Left hindlimb (tissue), 1 donor: ENCODE measurements at places on chromosomes 5 and 9.

- DNase-seq: no peak
Measured at GRCh38 chr9:137052998-137053943, 590 bp downstream of the ENTPD2 start.

DNA sequence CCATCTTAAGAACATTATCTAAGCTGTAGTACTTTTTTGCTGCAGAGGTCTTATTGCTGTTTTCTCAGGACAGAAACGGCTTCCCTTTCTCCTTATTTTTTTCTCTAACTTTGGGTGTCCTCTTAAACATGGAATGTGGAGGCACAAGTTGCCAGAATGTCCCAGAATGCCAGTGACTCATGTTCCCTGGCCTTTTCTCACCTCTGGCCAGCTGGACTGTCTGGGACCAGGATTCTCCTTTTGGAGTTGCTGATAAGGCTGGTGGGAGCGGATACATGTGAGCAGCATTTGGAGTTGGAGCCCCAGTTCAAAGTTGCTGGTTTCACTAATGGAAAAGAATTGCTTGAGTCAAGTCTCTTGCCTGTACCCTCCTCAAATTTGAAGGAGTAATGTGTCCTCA is 112.8 kb downstream of the ARHGAP26 start:
- DNase-seq: no peak

DNA sequence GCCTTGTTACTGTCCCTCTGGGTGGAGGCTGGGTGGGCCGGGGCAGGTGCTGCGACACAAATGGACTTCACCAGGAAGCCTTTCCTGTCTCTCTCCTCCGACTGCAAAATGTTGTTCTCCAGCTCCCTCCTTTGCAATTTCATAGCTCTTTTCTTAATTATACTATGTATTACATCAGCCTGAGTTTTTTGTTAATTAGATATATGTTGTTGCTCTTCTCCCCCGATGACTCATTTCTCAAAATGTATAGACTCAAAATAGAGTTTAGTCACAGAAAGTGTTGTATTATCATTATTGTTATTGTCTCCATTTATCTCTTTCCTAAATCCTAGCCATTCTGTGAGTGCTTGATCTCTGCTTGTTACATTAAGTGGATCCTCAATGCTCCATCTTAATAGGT is 122.4 kb upstream of the OSMR start:
- no peak for DNase-seq

GRCh38 chr5:130166839-130167490 is 262.7 kb downstream of the CHSY3 start:
- no peak for DNase-seq

GRCh38 chr9:69542058-69542457 is 130.1 kb downstream of the APBA1 start:
- no peak for DNase-seq

DNA sequence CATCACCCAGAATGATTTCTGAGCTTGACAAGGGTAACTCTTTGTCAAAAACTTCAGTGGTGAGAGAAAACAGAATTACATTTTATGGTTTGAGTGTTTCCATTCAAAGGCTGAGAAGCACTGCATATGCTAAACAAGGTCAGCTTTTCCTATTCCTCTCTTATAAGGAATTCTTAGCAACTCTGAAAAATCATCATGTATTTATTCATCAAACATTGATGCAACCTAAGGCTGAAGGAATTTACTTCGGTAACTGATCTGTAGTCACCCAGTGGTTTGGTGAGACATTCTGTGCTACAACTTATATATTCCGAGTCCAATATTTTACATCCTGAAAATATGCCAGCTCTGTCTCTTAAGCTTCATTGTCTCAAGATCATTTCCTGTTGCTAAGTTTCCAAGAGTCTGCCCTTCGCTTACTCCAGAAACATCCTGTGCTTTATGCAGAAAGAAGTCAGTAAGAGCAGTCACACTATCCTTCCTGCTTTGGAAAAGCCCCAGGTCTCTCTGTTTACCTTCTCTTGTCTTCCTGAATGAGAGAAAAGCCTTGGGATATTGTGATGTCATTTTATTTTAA is 176.6 kb upstream of the TBCA start:
- no peak for DNase-seq

DNA sequence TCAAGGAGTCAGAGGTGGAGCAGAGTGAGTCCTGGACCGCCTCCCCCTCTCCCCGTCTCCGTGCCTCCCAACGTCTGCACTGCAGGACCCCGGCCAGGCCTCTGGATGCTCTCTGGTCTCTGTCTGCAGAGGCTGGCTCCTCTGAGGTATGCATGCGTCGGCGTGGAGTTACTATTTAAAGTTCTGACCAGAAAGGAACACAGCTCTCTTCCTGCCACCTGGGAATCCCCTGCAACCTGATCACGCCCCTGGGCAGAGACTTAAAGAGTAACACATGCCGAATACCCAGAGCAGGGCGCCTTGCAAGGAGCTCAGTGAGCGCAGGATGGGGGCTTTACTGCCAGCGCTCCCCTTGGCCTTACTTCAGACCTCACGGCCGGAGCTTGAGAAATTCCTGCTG is 16.0 kb downstream of the ANXA6 start:
- peak; percentile 80 for DNase-seq

- DNase-seq: no peak
Measured at GRCh38 chr5:160371294-160371693, 868 bp upstream of the C1QTNF2 start.

- no peak for DNase-seq
Measured at GRCh38 chr9:78786794-78787193, 489.9 kb downstream of the PSAT1 start.

- no peak for DNase-seq
Measured at GRCh38 chr5:38596981-38597380, 40.5 kb upstream of the LIFR start.

DNA sequence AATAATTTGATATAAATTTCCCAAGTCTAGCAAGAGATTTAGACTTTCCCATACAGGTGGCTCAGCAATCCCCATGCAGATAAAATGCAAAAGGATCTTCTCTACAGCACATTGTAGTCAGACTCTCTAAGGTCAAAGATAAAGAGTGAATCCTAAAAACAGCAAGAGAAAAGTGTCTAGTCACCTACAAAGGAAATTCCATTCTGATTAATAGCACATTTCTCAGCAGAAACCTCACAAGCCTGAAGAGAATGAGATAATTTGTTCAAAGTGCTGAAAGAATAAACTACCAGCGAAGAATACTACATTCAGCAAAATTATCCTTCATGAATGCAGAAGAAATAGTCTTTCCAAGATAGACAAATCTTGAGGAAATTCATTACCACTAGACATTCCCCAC is 493.3 kb downstream of the PRELID2 start:
- no peak for DNase-seq

DNA sequence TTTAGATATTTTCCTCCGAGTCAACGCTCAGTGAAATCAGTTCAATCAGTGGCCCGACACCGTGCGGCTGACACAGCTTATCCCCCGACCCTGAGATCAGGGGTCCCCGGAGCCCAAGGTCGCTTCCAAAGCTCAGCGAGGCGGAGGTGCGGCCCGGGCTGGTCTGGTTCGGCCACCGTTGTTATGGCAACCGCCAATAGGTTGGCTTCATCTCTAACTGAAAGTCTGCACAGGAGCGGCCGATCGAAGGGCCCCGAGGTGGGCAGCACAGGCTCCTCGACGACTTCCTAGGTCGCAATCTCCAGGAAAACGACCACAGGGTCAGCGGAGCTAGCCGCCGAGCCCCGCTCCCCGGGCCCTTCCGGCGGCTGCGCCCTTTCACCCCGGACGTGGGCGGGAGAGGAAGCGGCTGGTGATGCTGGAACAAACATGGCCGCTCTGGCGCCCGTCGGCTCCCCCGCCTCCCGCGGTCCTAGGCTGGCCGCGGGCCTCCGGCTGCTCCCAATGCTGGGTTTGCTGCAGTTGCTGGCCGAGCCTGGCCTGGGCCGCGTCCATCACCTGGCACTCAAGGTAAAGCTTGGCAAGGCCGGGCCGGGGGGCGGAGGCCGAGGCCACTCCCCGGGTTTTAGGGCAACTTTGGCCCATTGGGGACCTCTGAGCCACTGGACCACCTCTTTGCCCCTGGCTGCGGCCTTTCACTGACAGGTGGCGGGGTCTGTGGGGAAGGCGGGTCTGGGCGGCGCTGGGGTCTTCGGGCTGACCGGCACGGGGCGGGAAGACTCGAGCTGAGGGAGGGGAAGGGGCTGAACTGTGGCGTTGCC is at the start of gene GPR107:
GPR107 (plus strand) TSS at position 403 of the 821 bp plus-strand sequence; CDS start at position 430, 27 bp downstream.
- DNase-seq: peak; percentile 88
